ENCODE measurements at places on chromosomes 4 and X.

GRCh38 chr4:158968961-158969360 lies 133.9 kb upstream of the RAPGEF2 start:
- no peak for DNase-seq

DNA sequence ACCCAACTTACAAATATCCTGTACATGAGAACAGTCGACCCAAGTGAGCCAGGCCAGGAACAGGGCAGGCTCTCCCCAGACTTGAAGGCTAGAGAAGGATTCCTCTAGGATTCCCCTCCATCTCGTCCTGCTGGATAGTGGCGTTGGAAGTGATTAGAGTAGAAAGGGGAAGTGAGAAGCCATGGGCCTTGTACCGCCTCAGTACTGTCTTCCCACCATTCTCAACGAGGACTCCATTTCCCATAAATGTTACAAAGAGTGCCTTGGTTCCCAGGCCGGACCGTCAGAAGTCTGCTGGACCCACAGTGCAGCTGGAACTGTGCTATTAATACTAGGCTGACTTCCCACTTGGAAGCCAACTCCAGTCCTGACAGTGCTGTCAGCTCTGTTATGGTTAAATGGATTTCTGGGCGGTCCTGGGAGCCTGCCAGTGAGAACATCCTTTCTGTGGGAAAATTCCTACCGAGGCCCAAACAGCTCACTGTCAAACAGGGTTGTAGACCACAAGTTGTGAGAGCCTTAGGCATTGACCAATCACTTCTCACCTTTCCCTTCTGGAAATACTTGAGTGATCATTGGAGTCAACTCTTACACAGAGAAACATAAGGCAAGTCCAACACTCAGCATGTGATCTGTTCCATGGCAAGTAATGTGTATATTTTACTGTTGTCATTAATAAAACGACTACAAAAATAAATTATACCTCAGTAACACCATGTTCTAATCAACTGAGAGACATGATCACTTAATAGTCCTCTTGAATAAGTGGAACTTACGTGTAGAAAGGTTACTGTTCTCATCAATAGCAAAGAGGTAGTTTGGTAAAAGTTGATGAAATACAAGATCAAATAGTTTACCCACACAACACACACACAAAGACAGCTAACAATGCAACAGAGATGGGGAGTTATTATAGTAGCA lies 58.4 kb downstream of the AMELX start:
- peak; percentile 49 for DNase-seq

DNA sequence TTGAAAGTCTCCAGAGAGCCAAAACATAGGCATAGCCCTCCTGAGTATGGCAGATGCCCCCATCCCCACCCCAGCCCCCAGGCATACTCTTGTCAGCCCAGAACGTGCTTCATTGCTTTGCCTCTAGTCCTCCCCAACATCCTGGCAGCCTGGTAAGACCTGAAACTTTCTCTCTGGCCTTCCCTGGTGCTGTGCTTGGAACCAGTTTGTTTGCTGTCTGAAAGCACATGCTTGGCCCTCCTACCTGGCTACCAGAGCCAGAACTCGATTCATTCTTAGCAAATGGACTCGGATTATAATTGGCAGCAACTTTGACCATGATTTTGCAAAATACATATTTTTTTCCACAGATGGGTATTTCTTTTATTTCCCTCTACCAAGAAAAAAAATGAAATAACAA lies 248.1 kb downstream of the USP46 start:
- DNase-seq = no peak

DNA sequence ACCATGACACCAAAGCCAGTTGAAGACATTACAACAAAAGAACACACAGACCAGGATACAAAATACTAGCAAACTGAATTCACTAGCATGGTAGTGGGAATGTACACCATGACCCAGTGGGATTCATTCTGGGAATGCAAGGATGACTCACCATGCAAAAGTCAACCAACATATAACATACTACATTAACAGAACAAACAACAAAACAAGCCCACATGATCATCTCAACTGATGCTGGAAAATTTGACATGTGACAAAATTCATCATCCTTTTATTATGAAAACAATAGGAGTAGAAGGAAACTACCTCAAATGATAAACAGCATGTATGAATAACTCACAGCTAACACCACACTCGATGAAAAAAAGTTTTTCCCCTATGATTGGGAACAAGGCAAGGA lies 190.2 kb downstream of the DCLK2 start:
- no peak for DNase-seq

DNA sequence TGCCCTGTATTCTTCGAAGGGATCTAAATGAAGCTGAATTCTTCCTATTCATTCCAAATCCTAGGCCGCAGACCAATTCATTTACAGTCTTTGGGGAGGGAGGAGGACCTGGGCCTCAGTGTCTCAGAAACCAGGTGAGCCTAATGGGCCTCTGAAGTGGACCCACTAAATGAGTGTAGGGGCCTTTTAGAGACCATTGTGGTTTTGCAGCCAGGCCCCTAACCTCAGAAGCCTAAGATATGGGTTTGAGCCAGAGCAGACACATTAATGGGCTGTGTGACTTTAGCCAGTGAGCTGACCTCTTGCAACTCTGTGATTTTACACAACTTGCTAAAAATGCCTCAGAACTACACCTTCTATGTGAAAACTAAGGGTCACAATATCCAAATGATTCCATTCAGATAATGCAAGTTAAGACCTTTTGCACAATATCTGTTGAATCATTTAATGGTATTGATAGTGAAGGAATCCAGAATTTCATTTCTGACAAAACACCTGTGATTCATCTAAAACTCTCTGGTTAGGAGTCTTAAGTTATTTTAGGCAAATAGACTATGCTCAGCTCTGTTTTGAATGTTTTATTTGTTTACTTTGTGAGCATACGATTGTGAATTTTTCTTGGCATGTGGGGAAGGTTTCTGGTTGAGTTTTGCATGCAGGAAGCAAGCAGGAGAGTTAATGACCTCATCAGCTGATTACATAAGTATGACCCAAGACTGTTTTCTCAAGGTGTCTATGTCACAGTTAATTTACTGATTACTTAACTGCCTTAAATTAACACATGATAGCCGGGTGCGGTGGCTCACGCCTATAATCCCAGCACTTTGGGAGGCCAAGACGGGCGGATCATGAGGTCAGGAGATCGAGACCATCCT lies 75.0 kb downstream of the EVC start:
- DNase-seq = no peak

GRCh38 chr4:40622913-40623312 lies 6.8 kb downstream of the RBM47 start:
- no peak for DNase-seq

- DNase-seq = no peak
Observed at GRCh38 chrX:17768997-17769396, 31.7 kb downstream of the SCML1 start.

DNA sequence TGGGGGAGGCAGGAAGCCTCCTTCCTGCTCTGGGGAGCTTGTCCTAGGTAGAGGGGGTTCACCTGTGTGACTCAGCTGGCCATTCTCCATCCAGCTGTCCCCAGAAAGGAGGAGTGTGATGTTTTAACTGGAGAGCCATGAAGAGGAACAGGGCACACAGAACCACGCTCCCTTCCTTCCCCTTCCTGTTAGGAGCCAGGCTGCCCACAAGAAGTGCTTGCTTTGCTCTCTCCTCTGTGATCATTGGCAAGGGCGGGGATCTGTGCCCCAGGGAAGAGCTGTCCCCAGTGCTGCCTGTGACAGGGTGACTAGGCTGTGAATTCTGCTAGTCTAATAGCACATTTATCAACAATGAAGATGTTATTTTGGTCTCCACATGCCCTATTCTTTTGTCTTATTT lies 169.6 kb upstream of the GATB start:
- no peak for DNase-seq

DNA sequence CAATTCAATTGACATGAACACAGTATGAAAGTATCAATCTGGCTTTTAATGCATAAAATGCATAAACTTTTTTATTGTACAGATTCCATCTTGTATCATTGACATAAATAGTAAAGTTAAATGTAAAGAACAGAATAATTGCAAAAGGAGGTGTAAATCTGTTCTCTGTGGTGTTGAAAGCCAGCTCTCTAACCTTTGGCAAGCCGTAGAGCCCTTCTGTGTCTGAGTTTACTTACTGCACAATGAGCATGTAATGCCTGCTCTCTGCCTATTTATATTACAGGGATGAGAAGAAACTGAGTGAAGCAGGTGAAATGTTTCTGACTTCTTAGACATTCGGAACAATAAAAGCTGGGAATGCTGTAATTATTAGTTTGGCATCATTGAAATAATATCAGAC lies 389.3 kb upstream of the EPHA5 start:
- no peak for DNase-seq

GRCh38 chr4:77593993-77594392 lies 11.6 kb upstream of the CXCL13 start:
- DNase-seq = no peak

DNA sequence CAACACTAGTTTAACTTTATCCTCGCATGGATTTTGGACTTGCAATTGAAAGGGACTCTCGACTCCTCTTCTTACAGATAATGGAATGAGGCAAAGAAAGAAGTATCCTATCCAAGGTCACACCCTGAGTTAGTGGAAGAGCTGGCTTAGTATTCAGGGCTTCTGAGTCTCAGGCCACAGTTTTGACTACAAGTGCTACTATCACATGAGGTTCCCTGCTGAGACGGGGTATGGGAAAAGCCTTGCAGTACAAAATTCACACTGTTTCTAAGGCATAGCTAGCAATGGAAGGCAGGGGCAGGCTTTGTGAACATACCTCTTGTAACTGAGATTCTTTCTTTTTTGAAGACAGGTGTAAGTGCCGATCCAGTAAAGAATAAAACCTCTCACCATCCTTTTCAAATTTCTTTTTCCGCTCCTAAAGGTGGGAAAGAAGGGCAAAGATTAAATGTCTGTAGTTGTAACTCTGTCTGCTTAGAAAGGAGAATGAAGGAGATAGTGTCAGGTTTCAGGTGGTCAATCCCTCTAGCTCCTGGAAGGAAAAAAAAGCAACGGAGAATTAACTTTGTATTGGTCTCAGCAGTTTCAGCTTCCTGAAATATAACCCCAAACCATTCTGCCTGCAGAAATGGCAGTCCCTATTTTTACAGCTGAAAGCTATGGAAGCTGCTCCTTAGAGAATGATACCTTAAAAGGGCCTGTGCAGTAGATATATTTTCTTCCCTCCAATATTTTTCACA lies 199.0 kb downstream of the OPHN1 start:
- DNase-seq = no peak

- DNase-seq = no peak
Observed at GRCh38 chr4:41957634-41958033, 22.4 kb downstream of the TMEM33 start.

GRCh38 chr4:88606832-88607231 lies 14.6 kb downstream of the HERC3 start:
- no peak for DNase-seq

DNA sequence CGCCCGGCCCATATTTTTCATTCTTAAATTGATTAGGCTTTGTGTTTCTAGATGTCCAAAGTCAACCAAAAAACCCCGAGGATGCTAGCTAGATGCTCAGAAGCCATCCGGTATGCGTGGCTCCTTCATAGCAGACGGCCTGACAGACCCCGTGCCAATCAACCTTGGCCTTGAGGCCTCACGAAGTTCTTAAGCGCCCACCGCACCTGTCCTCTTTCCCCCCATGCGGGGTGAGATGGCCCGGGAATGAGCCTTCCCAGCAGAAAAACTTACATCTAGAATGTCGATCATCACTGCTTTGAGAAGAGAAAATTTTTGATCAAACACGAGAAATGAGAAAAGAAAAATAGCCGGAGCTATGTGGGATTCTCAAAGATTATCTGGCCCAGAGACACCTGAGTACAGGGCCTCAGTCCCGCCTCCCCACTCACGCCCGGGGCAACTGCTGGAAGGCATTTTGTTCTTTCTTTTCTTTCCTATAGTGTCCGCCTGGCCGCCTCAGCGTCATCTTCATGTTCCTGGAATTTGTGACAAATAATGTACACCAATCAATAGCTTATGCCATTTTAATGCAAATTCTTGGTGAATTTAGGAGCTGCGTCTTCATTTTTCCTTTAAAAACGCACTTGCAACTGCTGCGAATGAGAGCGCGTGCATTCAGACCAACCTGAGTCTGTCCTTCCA lies 1.6 kb upstream of the NAT8L start:
- DNase-seq = no peak

GRCh38 chr4:132344924-132345828 lies 803.9 kb upstream of the PCDH10 start:
- no peak for DNase-seq
